ENCODE measurements at places on chromosomes 13 and 19.
A peak's percentile ranks its signal among the peaks of the same experiment; 100 is the strongest.

GRCh38 chr13:51818276-51818675 is 14.3 kb upstream of the DHRS12 start:
- no peak for DNase-seq

GRCh38 chr13:44313674-44314073 is 60.0 kb upstream of the SERP2 start:
- DNase-seq, result no peak

DNA sequence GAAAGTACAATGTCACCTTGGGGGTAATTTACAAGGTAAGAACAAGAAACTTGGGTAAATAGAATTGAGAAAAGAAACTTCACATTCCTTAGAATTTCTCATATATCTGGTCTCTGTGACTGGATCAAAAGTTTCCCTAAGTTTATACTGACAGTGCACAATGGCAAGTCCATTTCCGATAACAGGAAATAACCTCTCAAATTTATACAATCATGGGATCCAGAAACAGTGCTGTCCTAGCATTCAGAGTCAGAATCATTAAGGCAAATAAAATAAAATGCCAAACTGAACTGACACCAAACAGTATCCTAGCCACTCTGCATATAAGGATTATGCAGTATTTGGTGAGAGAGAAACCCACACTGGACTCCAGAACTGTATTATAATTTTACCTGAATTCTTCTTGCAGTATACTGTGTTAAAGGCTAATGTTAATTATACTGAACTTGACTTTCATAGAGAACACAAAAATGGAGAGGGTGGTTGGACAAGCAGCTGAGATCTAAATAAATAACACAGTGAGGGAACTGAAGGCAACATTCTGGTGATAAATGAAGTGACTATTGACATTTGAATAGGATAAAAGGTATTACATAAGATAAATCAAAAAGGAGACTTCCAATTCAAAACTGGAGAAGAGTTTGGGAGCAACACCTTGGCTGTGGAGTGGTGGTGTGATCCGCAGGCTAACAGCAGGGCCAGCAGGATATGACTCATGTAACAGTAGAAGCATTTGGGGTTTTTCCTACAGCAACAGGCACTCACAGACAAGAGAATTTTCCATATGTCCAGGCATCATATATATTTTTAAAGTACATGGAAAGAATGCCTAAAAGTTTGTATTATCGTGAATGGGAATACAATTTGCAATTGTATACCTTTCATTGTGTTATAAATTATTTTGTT is 932.5 kb upstream of the MIR17HG start:
- DNase-seq, result no peak

DNA sequence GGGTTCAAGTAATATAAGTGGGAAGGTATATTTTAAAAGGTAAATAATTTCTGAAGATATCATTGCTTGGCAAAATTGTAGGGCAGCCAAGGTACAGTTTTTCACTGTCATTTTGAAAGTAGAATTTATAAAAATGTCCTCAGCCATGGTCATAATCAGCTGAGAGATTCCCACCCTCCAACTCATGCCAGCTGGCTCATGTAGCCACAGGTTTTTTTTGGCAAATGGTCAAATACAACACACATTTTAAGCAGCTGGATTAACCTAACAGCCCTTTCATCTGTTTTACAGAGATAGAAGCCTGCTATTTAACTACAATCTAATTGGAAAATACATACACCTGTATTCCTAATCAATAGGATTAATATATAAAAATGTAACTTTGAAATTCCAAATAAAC is 619.2 kb upstream of the SGCG start:
- DNase-seq, result no peak

DNA sequence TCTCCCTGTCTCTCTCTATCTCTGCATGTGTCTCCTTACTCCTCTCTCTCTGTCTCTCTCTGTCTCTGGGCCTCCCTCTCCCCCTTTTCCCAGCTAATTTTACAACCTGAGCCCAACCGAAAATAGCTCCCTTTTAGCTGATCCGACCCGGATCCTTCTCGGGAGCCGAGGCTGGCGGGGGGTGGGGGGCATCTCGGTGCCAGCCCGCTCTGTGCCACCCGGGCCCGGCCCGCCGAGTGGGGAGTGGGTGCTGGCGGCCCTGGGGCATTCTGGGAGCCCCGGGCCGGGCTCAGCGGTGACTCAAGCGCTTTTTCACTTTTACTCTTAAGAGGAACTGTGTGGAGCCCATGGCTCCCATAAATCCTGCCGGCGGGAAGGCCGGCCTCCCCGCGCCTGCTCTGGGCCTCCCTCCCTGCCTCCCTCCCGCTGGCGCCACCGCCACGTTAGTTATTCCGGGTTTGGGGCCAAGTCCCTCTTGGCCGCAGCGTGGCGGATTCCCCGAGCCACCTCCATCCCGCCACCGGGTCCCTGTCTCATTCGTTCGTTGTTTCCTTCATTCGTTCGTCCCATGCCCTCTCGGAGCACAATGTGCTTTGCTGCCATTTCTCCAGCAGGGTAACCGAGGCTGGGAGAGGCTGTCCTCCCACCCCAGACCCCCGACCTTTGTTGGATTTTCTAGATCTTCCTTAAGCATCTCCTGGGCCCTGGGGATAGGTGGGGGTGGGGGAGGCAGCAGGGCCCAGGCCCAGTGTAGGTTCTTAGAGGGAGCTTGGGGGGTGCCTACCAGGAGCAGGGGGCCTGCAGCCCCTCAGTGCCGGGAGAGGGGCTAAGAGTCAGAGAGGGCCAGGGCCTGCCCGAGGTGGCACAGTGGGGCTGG is 3.2 kb downstream of the NFIC start:
- DNase-seq, result no peak

DNA sequence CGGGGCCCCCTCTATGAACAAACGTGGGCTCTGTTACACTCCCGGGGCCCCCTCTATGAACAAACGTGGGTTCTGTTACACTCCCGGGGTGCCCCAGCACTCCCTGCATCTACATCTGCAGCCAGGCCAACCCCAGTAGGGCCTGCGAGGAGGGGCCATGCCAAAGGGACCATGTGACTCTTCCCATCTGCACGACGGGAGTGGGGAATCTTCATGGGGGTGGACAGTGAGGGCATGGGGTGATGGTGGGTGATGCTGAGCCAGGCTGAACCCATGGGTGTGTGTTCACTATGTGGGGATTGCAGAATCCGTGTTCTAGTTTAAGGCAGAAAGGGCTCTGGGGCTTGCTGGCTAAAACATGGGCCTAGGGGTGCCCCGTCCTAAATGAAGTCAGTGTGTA is 69.9 kb upstream of the ARHGEF7 start:
- no peak for DNase-seq

DNA sequence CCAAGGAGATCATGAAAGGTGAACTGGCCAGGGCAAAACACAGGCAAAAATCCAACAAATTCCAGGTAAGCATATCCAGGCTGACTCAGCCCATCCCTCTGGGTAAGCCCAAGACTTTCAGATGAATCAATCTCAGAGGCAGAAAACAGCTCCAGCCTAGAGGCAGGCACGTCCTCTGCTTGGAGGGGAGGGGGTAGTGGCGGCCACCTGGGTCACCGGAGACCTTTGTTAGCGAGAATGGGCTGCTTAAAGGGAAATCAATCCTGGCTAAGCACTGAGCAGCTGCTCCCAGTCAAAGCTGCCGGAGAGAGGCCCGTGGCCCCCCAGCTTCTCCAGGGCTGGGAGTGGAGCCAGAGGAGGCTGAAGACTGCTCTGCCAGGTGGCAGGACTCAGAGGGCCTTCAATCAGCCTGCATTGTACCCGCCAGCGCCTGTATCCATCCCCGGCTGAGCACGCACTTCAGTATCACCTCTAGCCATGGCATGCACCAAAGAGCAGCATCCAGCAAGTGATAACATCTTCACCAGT is 48.2 kb downstream of the PIN1 start:
- peak; percentile 17 for DNase-seq

DNA sequence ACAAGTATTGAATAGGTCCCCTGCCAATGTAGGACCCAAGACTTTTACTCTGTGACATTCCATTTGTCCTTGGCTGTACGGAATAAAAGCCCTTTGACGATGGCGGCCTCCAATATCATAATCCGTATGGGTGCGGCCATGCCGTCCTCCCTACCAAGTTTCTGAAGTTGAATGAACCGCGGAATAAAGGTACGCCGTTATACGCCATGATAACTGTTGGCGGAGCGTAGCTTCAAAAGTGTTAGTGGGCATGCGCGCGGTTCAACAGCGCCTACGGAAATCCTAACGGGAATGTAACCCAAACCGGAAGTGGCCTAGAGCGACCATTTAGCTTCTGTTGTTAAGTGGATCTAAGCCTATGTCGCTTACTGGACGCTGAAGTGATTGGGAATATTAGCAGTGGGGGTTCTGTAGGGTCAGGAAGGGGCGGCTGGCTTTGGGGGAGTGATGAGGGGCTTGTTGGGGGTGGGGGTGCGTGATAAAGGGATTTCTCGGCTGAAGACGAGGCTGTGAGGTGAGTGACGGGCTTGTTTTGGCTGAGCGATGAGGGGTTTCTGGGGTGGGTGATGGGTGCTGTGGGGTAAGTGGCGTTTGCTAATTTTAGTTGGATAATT is at the start of gene ZNF175:
TSS of gene ZNF175 (plus strand) at position 322 of the 614 bp plus-strand sequence. CDS start 2,047 bp downstream, outside the sequence.
- DNase-seq, result peak; percentile 98

GRCh38 chr19:39372047-39372802 is 18.7 kb downstream of the PAF1 start:
- DNase-seq, result peak; percentile 90

DNA sequence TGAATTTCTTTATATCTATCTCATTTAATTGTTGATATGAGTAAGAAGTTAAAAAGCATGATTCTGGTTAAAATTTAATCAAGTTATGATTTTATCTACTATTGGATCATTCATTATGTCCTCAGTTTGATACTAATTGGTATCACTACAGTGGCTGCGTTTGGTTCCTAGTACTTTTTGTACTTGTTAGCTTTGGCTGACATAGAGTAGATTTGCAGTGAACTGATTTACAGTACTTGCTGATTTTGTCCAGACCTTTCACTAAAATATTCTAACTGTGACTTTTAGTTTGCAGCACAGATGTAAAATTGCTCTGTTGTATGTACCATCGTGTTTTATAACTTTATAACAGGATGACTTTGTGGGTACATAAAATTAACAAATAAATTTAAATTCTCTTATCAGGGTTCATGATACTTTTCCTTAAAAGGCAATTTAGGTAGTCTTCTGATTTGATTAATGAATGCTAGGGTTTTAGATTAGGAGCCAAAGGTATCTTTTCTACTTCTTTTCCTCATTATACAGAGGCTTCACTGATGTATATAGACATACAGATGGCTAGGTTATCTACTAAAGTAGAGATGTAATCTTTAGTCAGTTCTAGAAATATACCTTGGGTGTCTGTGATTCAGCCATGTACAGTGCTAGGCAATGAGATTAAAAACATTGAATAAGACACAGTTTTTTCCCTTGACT is 8.7 kb downstream of the UCHL3 start:
- DNase-seq, result no peak

- no peak for DNase-seq
These were observed 7.9 kb downstream of the ZIC2 start for GRCh38 chr13:99989276-99990125.

DNA sequence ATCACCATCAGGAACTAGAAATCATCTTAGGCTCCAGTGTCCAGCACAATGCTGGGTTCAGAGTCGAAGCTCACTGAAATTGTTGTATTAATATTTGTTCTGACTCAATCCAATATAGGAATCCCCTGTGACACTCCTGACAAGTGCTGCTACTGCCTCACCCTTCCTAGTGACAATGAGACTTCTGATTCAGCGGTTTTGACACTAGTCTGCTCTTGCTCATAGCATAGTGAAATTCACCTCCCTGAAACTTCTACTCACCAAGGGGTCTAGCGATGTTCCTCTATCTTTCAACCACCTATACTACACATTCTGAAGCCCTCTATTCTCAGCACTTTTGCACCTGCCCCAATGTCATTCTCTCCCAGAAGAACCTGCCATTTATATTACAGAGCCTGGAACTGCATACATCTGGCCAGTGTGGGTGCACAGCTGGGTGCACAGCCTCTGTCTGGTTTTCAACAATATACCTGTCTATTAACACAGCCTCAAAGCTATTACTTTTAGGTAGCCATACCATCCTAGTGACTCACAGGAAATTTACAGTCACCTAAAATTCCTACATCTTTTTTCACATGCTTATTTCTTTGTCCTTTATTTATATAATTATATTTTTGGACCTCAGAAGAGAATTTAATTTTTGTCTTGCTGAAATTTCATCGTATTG is 88.3 kb downstream of the DOCK9 start:
- DNase-seq, result no peak

- DNase-seq, result no peak
These were observed 29.1 kb upstream of the POP4 start for GRCh38 chr19:29576761-29577648.

All from right lung (tissue), 10 donors.